Stimulated activated CD8-positive, alpha-beta memory T cell treated with anti-CD3 and anti-CD28 coated beads, Interleukin-15, amount 100 ng/mL, for 24 hours (primary cell): ENCODE measurements at places on chromosomes 4 and X.

DNA sequence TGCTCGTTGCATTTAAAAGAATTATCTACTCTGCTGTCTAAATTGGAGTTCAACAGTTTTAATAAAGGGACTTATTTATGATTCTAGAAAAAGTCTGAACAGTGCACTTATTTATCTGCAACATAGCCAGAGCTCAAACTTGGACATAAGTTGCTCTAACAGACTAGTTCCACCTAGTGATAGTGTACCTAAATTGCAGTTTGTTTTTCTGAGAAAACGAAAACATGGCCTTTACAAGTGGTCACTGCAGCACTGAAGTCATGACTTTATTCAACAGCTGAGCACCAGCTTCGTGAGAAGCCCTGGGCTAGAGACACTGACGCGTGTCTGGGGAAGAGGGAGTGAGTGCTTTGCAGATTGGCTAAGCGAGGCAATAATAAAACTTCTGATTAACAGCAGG is 77.3 kb upstream of the IGSF1 start:
- DNase-seq: no peak

DNA sequence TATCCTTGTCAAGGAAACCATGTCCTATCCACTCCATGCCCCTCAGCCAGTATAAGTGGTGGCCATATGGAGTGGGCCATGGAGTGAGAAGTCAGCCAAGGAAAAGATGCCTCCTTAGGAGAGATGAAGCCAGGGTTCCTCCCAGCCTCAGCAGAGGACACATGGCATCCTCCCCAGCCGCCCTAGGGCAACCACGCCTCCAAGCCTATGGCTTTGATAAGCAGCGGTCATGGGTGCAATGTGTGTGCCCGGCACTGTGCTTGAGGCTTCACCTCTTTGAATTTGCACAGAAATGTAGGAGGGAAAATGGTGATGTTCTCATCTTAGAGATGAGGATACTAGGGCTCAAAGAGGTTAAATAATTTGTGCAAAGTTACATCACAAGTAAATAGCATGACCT is 34.6 kb upstream of the TBC1D14 start:
- no peak for DNase-seq

DNA sequence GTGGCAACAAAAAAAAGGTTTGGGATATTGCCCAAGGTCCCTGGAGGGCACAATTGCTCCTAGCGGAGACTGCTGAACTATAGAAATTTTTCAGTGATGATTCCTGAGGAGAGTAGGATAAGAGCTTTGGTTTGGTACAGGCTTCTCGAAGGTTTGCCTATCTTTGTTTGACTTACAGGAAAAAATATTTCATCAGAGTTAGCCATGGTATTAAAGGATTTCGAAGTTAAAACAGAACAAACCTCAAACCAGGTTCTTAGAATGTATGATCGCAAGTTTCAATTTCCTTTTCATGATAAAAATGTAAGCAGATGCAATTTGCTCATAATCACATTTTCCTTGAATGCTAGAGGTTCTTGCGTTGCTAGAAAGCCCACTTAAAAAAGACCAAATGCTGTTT is 1.7 kb downstream of the EGFL6 start:
- no peak for DNase-seq

DNA sequence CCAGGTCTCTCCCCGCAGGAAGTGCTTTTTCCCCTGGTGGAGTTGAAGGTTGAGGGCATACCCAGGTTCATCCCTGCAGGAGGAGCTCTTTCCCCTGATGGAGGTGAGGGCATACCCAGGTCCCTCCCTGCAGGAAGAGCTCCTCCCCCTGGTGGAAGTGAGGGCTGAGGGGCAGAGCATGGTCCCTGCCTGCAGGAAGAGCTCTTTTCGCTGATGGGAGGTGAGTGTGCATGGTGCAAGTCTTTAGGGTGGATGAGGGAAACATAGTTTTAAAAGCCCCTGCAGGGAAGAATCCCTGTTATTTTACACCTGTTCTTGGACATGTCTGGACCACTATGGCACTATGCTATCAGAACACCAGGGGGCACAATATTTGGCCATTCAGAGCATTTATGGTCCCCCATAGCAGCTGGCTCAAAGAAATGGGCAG is 43.7 kb upstream of the PUDP start:
- DNase-seq: no peak

DNA sequence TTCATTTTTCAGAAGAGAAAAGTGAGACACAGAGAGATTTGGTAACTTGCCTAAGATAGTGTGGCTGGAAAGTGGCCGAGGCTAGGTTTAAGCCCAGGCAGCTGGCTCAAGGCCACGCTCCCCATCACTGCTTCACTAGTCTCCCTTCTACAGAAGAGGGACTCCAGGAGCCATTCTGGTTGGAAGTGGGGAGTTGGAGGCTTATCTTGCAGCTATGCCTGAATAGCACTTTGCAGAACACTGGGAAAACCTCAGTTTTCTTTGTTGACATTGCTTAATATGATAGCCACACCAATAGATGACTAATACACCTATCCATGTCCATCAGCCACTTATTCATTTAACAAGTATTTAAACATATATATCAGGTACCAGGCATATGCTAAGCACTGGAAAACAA is 18.5 kb downstream of the LRRC66 start:
- DNase-seq: no peak
